A549 treated with RU486 at 1 μM for 4 hours (cell line): ENCODE measurements at places on chromosomes 7 and 10. TPM values are rescaled to one million over a fixed set of nuclear protein-coding genes. Genes with fewer than 3 reads are reported as not detected.

The HOXA11 gene
- 0.67 to 0.92 TPM (median 0.89 TPM) in 5 replicates for total RNA-seq

The SFTPD gene
- 0.20 to 0.29 TPM (median 0.21 TPM) in 5 replicates for total RNA-seq

The FAM25C gene
- 2.4 to 3.8 TPM (median 2.5 TPM) in 3 of 5 replicates, not detected in the others for total RNA-seq

The KCTD7 gene
- total RNA-seq = 4.6 to 7.3 TPM (median 6.3 TPM) in 5 replicates

The PHYHIPL gene
- total RNA-seq = 0.33 to 0.42 TPM (median 0.38 TPM) in 5 replicates

The SLC16A9 gene
- 0.05 to 0.09 TPM (median 0.08 TPM) in 4 of 5 replicates, not detected in the other for total RNA-seq

The FEZF1 gene
- not detected in 5 replicates for total RNA-seq

The TMEM184A gene
- 9.0 to 17.3 TPM (median 12.6 TPM) in 5 replicates for total RNA-seq

The TRIM56 gene
- 8.8 to 12.1 TPM (median 10.8 TPM) in 5 replicates for total RNA-seq

The PPP1R3A gene
- not detected in 5 replicates for total RNA-seq

The DGKI gene
- total RNA-seq = 0.27 to 0.86 TPM (median 0.55 TPM) in 4 of 5 replicates, not detected in the other

The PTPRZ1 gene
- not detected in 5 replicates for total RNA-seq

The DPYSL4 gene
- total RNA-seq = 13.4 to 19.1 TPM (median 16.4 TPM) in 5 replicates

The TWNK gene
- total RNA-seq = 40.4 to 51.7 TPM (median 47.3 TPM) in 5 replicates

The CPVL gene
- 0.14 to 0.34 TPM (median 0.28 TPM) in 5 replicates for total RNA-seq

The NOS3 gene
- 0.15 to 0.55 TPM (median 0.49 TPM) in 5 replicates for total RNA-seq
